ENCODE measurements at places on chromosomes 3 and 15.

GRCh38 chr15:80695099-80695910 lies at the start of gene ABHD17C:
ABHD17C (plus strand) TSS chr15:80695310; CDS start chr15:80695430, 120 bp downstream.
- DNase-seq = peak; percentile 65

DNA sequence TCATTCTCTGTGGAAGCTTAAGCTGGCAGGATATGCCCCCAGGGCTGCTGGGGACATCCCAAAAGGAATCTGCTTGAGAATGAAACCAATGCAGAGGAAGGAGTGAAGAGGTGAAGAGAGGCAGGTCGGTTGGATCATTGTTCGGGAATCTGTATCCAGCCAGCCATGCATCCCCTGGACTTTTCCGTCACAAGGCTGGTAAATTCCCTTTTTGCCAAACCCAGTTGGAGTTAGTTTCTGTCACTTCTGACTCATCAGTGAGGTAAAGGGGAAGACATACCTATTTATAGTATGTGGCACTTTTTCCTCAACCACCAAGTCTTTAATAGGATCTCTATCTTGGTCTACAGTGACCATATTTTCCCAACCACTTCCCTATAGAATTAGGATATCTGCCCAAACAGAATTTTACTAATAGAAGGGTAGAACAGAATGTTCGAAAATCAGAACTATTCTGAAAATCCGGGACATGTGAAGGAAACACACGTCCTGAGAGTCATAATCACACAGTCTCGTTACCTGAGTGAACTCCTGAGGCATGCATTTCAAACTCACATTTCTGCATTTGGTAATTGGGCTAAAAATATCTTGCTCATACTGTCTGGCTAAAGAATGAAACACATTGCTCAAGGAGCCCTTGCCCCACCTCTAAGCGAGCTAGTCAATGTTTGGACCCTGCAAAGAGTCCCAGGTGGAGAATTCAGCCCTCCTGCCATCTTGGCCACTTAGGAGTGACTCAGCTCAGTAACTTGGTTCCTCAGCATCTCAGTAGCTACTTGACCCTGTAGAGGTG lies 289.7 kb upstream of the ADAMTS9 start:
- no peak for DNase-seq

- no peak for DNase-seq
These were observed 3.7 kb downstream of the GRAMD2A start for GRCh38 chr15:72193836-72194396.

GRCh38 chr3:161069511-161070251 lies 35.5 kb downstream of the B3GALNT1 start:
- DNase-seq = no peak

DNA sequence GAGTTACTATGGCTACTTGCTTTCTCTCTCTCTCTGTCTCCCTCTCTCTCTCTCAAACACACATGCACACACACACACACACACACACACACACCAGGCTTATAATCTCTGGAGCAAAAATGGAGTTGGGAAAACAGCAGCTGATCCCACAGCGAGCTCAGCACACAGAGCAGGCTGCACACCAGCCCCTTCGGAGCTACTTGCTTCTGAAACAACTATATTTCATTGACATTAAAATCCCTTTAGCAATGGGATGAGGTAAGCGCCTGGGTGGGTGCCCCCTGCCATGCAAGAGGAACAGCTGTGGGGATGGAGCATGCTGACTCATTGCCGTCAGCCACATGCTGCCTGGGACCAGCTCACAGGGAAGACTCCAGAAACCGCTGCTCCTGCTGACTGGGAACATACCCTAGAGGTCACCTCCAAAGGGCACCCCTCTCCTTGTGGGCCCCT lies 45.7 kb downstream of the B3GNT5 start:
- no peak for DNase-seq

GRCh38 chr3:149368674-149369497 lies 8.6 kb downstream of the TM4SF1 start:
- DNase-seq = no peak

DNA sequence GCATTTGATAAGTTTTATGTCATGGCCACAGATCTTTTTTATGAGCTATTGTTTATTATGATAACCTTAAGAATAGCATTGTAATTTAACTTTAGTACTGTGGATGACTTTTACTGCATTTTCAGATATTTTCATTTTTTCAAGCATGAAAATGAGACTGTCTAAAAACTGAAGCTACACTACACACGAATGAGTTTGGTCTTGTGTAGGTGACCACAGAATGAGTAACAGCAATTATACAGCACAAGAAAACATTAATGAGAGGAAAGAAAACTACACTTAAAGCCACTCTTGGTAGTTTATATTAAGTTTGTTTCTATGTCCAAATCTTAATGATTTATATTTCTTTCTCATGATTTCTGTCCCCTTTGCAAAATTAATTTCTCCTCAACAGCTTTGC lies 809.2 kb downstream of the NAALADL2 start:
- no peak for DNase-seq

- no peak for DNase-seq
These were observed 178.5 kb downstream of the NR1D2 start for GRCh38 chr3:24123596-24123995.

GRCh38 chr15:90115783-90116182 lies 13.5 kb upstream of the IDH2 start:
- no peak for DNase-seq

DNA sequence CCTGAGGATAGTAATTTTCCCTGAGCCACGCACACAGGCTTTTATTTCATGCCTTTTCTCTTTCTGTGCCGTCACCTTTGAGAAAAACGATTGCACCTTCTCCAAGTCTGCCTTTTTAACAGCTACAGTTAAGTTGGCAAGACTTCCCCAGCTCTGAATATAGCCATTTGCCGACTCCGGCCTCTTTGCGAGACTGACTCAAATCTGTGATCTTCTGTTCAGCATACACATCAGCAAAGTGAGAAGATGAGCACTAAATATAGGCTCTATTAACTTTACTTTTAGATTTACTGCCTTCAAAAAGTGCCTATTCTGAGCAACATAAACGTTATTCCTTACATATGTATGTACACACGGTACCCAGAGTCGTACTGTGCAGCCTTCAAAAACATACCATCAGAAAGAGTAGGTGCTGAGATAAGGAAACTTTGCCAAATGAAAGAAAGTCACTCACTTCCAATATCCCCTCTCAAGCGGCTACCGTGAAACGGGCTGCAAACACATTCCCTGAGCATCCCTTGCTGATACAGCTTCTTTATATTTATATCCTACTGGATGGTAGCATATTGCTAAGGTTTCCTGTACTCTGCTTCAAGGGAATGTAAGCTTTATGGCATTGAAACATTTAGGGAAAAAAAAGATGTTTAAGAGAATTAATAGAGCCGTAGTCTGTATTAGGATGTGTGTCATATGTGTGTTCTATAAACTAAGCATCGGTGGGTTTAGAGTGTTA lies 283.3 kb upstream of the TPRG1 start:
- no peak for DNase-seq

DNA sequence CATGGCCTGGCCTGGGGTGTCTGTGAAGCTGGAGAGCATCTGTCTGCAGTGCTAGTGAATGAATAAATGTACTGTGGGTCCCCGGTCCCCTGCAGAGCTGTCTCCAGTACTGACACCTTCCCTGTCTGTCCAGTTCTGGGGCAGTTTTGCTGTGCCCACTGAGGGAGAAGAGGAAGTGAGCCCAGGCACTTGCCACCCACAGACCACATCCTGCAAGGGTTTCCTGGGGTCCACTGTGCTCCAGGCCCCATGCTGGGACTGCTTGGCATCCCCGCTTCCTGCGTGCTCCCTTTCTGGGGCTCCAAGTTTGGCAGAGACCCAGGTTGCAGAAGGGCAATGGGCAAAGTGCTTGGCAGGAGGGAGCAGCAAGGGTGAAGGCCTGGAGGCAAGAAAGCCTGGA lies 4.9 kb upstream of the SLC6A6 start:
- DNase-seq = no peak

DNA sequence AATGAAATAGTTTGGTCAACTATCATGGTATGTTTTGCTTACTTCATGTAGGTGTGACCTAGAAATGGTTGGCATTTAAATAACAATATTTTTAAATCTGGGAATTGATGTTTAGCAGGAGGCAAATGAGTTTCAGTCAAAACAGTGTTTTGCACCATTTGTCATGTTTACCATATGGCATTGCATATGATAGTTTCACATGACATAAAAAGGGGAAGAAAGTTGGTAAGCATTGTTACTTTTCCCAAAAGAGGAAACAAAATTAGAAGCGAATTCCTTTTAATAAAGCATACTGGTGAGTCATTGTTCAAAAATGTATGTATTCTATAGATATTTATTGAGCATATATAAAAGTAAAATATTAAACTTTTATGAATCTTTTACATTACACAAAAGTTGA lies 2.3 kb downstream of the RNF13 start:
- no peak for DNase-seq

GRCh38 chr15:27804569-27805260 lies 294.4 kb downstream of the OCA2 start:
- no peak for DNase-seq

- DNase-seq = no peak
These were observed 21.1 kb upstream of the PDE8A start for GRCh38 chr15:84960391-84961113.

DNA sequence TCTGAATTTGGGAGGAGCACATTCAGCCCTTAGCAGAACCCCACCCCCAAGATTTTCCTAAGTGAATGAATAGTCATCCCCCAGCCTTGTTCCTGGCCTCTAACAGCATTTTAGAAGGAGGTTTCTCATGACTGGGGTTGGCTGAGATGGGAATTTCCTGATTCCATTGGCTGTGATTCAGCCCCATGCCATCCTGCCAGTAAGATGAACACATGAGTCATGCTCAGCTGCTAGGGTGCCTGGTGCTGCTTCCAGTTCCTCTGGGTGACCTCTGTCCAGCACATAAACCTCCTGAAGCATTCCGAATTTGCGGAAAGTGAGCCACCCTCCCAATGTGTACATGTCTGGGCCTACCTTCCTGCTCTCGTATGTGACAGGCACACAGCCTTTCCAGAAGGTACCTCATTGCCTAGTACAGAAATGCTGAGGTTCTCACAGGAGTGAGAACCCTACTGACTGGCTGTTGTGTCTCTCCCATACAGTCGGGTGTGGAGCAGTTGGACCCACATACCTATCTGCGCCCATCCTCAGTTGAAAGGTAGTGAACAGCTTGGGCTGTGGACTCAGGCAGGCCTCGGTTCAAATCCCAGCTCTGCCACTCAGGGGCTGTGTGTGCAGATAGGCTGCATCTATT lies 91.7 kb downstream of the APBA2 start:
- DNase-seq = no peak

DNA sequence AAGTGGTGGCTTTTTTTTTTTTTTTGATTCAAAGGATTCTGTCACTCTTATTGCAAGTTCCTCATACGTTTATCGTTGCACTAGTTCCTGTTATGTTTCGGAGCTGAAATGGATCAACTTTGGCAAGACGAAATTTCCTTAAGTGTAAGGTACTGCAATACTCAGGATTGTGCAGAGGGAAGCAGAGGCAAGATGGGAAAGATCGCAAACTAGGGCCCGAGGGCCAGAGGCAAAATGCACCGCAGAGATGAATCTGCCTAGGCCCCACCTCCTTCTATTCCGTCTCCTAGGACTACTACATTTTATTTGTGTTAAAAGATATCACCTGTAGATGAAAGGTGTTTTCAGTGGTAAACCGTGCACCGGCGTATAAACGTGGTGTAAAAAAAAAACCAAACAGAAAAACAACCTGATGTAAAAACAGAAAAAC lies 331 bp downstream of the RNU6-1 start:
- DNase-seq = peak; percentile 51

All from stimulated activated CD4-positive, alpha-beta T cell treated with anti-CD3 and anti-CD28 coated beads, Interleukin-2, amount 100 ng/mL, for 24 hours (primary cell).